ENCODE measurements at places on chromosomes 13 and 19. TPM values are rescaled to one million over a fixed set of nuclear protein-coding genes. Genes with fewer than 3 reads are reported as not detected.

ERICH6B gene
- total RNA-seq, result not detected

KLK15 gene
- not detected for total RNA-seq

CABP5 gene
- not detected for total RNA-seq

TMEM190 gene
- not detected for total RNA-seq

TMPRSS9 gene
- under 0.01 TPM for total RNA-seq

AMER2 gene
- total RNA-seq, result not detected

FCHO1 gene
- total RNA-seq, result 0.51 TPM

MBD3L3 gene
- not detected for total RNA-seq

PTPRH gene
- total RNA-seq, result 0.17 TPM

CRLF1 gene
- total RNA-seq, result not detected

ZNF8 gene
- total RNA-seq, result 6.1 TPM

GNG7 gene
- 1.0 TPM for total RNA-seq

ZSCAN4 gene
- not detected for total RNA-seq

IRGC gene
- total RNA-seq, result not detected

PABPC3 gene
- 0.14 TPM for total RNA-seq

ZNF419 gene
- total RNA-seq, result 7.8 TPM

CLEC11A gene
- 0.17 TPM for total RNA-seq

NTN5 gene
- 0.05 TPM for total RNA-seq

CPB2 gene
- total RNA-seq, result not detected

GNG8 gene
- total RNA-seq, result not detected

NLRP5 gene
- not detected for total RNA-seq

ATP4A gene
- total RNA-seq, result not detected

OVOL3 gene
- total RNA-seq, result not detected

LINGO3 gene
- not detected for total RNA-seq

B3GNT8 gene
- 2.6 TPM for total RNA-seq

ZNF221 gene
- total RNA-seq, result 6.8 TPM

ZNF101 gene
- total RNA-seq, result 15.9 TPM

FGF9 gene
- not detected for total RNA-seq

C1QTNF9B gene
- not detected for total RNA-seq

PCDH8 gene
- not detected for total RNA-seq

CYP4F12 gene
- total RNA-seq, result not detected

LRRC63 gene
- total RNA-seq, result 0.09 TPM

TTYH1 gene
- total RNA-seq, result not detected

CCDC194 gene
- total RNA-seq, result not detected

ZIC2 gene
- total RNA-seq, result not detected

NEK3 gene
- total RNA-seq, result 17.9 TPM

MAMSTR gene
- total RNA-seq, result 0.09 TPM

MEIOSIN gene
- total RNA-seq, result not detected

IZUMO4 gene
- total RNA-seq, result 0.65 TPM

ZNF440 gene
- 12.4 TPM for total RNA-seq

ZNF547 gene
- 3.6 TPM for total RNA-seq

Data from dermis blood vessel endothelial cell (primary cell).